Activated naive CD8-positive, alpha-beta T cell treated with anti-CD3 and anti-CD28 coated beads, Interleukin-2, amount 10 ng/mL, durations not matched to agents 7 days and 5 days (primary cell): ENCODE measurements at places on chromosomes 16 and 17. TPM values are rescaled to one million over a fixed set of nuclear protein-coding genes. Genes with fewer than 3 reads are reported as not detected.

DNA sequence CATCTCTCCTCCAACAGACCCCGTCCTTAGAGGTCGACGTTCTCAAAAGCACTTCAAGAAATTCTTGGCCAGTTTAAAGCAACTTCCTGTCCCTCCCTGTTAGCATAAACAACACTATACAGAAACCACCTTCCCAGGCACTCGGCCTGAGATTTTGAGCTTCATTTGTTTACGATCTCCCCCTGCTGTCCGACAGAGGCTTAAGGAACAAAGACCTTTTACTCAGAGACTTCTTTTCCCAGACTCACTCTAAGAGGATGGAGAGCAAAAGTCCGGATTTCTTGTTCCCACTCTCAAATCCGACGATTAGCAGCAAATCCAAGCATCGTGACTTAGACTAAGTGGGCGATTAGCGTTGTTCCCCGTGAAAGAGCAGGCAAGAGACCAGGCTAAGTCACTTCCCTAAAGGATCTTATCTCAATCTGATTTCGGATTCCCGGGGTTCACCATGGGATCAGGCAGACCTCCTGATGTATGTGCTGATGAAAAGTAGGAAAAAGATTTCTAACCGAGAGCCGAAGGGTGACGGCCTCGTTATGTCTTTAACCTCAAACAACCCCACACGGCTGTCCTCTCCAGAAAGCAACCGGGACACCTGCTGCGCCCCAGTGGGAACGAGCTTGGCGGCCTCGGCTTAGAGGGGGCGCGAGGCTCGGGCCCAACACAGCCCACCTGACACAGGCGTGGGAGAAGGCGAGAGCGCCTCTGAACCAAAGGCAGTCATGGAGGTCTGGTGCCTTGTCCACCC is 598 bp downstream of the INPP5K start:
- DNase-seq, result no peak

DNA sequence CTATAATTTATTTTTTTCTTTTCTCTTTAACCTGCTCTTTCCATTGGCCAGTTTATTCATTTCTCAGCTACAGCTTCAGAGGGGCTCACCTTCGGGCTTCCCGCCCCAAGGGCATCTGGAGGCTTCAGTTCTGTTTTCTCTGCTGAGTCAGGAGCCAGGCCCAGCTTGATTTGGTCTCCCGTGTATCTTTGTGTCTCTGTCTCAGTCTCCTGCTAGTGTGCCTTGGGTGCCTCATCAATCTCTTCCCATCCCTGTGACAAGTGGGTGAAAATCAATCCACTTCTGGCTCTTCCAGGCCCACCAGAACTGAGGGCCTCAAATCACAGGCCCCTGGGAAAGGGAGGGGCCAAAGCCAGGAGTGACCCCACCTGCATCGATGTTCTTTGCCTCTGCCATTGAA is 72.1 kb downstream of the CCDC182 start:
- no peak for DNase-seq

DNA sequence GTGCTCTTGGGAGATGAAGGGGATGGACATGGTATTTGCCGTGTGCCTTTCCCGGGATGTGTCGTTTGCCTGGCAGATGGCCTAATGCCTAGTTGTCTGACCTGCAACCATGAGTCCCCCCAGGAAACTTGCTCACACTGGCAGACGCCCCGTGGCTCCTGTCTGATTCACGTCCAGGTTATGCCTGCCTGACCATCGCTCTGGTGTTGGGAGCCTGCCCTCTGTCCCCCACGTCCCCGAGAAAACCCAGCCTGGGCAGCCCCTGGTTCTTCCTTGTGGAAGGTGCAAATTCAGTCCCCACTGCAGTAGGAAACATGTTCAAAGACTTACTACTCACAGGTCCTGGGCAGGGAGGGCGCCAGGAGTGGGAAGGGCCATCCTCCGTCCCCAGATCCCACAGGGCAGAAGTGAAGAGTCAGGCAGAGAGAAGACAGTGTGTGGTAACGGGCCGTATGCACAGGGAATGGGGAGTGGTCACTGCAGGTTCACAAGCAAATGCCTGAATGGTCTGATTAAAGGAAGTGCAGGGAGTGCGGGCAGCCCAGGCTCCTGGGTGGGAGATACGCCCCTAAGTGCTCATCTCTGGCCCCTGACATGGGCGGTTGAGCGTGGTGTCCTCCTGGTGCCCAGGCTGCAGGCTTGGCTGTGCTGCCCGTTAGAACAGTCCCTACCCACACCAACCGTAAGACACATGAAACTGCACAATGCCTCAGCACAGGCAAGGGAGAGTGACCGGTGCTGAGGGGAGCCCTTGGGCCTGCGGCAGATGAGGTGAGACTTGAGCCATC is 4.2 kb upstream of the SNAI3 start:
- DNase-seq, result no peak

Gene NPIPB12
- total RNA-seq, result 105 TPM

Gene ADAMTS18
- total RNA-seq, result not detected

Gene CTRL
- 4.9 TPM for total RNA-seq
